Right forelimb (tissue), 1 donor: ENCODE measurements at places on chromosomes 3 and 15.

DNA sequence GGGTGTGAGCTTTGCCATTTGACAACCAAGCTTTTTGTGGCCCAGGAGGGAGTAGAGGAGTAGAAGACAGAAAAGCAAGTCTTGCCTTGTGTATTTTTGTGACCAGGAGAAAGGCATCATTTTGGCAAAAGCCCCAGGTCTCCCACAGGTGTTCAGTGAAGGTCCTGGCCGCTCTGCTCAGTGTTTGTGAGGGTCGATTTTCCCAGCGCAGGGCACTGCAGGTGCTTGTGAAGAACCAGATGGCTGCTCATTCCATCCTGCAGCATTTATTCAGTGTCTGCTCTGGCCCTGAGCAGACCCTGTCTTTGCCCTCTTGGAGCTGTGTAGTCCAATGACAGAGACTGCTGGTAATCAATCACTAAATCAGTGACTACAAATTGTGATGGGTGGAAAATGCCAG is 19.5 kb downstream of the TRAK1 start:
- DNase-seq, result no peak

DNA sequence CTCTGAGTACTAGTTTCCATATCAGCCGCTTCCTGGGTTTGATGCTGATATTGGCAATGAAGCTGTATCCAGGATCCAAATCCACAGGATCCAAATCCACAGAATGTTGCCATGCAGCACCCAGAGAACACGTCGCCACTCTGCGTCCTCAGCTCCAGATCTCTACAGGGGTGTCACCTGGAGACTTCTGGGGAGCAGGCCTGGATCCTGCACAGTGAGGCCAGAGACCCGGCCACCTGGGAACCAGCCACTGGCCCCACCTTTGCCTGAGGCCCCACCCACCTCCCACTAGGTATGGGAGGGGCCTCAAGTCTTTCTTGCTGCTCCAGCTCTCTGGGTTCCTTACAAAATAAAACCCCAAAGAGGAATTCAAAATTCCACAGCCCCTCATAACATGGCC is 123.9 kb downstream of the LRRK1 start:
- DNase-seq, result peak; percentile 11

DNA sequence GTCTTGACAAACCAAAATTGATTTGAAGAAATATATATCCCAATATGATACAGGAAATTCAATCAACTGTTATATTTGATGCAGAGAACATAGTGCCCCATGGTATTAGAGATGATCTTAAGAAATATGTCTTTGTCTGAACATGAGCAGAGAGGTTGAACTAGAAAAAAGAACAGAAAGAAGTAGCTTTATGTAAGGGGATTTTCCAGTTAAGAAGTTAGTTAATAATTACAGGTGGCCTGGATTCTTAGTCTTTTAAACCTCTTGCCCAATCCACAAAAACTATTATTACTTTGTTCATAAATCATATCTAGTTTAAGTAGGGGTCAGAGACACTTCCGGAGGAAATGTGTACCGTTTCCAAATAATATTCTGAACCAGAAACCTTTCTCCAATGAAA is 1186.7 kb upstream of the EPHA6 start:
- no peak for DNase-seq

GRCh38 chr3:170918715-170919114 is 10.3 kb upstream of the EIF5A2 start:
- no peak for DNase-seq

DNA sequence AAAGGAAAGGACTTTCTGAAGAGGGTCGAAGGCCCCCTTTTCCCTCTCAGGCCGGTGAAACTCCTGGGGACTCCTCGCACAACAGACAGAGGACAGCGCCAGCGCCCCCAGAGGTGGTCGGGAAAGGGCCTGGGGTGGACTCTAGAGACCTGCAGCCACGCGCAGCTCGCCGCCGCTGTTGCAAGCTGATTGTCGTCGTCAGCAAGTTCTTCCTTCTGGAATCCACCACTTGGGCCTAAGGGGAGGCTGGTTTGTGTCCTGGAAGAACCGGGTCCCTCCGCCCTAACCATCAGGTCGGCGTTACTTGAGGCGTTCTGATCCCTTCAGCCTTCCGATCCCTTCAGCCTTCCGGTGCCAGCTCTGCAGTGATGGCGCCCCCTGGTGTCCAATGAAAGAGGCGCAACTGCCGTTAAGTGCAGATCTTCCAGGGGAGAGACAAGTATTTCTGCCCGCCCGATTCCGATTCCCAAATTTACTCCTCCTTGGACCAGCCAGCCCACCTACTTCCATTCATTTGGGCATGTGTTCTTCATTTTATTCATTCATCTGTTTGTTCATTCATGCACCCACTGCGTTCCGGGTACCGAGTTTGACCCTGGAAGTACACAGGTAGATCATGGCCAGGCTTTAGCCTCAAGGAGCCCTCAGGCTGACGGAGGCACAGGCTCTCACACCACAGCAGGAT is 77.2 kb upstream of the SLC6A11 start:
- DNase-seq, result peak; percentile 77

- DNase-seq, result no peak
Observed at GRCh38 chr3:181879926-181880325, 168.2 kb downstream of the SOX2 start.

DNA sequence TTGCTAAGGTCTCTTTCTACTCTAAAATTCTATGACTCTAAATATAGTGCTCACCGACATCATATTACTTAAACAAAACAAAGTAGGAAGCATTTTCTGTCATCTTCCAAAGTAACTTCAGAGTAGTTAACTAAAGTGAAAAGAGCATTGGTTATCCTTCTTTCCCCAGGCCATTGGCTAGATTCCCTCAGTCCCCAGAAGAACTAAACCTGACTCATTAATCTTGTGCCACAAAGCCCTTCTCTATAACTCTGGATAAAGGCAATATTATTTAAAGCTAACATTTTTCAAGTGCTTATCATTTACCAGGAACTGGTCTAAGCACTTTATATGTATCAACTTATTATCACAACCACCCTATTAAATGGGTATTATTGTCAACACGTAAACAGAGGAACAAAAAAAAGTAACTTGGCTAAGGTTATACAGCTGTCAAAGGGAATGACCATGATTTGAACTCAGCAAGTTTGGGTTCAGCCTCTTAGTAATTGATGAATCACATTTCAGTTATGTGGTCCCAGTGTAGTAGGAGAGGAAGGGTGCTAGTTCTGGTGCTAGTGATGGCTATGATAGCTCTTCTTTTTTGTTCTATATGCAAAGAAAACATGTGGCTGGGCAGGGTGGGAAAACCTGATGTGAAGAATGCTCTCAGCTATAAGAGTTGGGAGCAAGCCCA is 304.9 kb downstream of the FGF12 start:
- no peak for DNase-seq

DNA sequence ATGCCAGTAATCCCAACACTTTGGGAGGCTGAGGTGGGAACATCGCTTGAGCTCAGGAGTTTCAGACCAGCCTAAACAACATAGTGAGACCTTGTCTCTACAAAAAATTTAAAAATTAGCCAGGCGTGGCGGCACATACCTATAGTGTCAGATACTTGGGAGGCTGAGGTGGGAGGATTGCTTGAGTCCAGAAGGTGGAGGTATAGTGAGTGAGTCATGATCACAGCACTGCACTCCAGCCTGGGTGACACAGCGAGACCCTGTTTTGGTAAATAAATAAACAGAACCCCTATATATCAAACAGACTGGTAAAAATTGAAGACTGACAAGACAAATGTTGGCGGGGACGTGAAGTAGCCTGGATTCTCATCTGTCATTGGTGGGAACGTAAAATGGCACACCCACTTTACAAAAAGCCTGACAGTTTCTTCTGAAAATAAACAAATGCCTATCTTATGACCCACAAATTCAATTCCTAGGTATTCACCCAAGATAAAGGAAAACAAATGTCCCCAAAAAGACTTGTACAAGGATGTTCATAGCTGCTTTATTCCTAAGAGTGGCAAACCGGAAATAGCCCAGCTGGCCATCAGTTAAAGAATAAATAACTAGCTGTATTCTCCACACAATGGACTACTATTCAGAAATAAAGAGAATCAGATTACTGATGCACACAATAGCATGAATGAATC is 47.0 kb upstream of the GK5 start:
- DNase-seq, result no peak

DNA sequence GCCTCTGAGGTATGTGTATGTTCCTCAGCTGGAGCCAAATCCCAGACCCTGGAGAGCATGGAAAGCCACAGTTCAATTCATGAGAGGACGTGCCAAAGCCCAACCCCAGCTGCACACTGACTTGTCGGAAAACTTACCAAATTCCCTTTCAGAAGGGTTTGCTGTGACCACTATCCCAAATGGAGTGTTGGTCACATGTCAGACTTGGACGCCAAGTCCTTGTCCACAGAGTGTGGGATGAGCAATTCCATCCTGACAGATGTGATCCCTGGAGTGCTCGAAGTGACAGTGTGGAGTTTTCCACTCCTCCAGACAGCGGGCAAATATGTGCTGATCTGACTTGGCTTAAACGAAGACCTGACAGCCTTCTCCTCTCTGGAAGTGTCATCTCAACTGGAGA is 71.2 kb downstream of the RORA start:
- peak; percentile 76 for DNase-seq

GRCh38 chr3:195080571-195081151 is 190.3 kb downstream of the XXYLT1 start:
- no peak for DNase-seq

- DNase-seq, result no peak
Observed at GRCh38 chr15:40329804-40330203, 6.3 kb downstream of the INAFM2 start.

GRCh38 chr3:154616298-154616697 is 186.3 kb upstream of the GPR149 start:
- no peak for DNase-seq

DNA sequence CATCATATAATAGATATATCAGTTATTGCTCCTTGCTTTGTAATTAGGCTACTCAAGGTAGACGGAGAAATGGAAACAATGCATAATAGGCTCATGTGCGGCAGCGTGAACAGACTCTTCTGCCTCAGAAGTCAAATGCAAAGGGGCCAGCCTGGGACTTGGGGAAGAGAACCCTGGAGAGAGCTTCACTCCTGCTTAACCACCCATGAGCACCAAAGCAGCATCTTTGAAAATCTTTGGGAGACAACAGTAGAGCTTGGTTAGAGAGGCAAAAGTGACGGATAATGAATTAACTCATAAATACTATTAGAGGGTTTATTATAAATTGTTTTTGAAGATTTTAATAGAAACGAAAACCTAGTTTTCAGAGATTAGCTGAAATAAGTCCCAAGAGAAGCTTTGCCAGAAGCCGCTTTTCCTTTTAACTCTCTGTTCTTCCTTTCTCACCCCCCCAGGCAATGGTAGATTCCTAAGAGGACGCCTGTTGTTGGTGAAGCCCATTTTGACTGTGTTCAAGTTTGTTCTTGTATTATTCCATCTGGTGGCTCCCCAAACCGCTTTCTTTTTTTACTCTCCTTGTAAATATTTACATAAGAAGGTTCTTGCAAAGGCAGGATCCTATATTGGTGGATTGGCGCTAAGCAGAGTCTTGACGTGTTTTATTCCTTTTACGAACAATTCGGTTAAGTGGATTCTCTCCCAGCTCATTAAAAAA is 196.0 kb upstream of the TPRG1 start:
- DNase-seq, result no peak

GRCh38 chr15:68031404-68031803 is 22.7 kb upstream of the PIAS1 start:
- DNase-seq, result no peak

DNA sequence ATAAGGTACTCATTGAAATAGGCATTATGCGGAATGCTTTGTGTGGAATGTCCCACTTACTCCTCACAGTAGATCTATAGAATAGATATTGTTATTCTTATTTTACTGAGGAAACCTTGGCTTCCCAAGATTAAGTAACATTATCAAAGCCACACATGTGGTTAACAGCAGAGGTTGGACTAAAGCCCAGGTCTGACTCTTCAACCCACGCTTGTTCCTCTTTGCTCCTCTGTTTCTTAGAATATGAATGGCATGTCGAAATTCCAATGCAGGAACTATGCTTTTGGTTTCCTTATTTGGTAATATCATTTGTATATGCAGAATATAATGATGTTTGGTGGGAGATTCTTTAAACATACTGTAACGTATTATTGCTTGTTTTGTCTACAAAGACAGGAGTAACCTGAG is 818.8 kb upstream of the LMCD1 start:
- DNase-seq, result no peak

DNA sequence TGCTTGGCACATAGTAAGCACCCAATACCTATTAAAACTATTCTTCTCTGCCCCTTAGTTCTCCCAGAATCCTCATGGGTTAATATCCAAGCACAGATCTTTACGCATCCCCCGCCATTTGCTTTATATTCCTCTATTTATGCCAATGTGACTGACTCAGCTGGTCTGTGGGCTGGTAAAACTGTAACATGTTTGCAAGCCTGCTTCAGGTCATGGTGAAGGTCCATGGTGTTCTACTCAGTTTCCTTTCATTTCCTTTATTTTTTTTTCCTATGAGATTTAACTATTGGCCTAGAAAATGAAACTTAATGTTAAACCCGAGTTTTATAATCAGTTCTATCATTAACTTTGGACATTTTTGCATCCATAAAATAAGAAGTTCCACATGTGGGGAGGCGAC is 47.0 kb downstream of the FRMD4B start:
- DNase-seq, result no peak

- no peak for DNase-seq
Observed at GRCh38 chr3:24141548-24141947, 196.5 kb downstream of the NR1D2 start.

DNA sequence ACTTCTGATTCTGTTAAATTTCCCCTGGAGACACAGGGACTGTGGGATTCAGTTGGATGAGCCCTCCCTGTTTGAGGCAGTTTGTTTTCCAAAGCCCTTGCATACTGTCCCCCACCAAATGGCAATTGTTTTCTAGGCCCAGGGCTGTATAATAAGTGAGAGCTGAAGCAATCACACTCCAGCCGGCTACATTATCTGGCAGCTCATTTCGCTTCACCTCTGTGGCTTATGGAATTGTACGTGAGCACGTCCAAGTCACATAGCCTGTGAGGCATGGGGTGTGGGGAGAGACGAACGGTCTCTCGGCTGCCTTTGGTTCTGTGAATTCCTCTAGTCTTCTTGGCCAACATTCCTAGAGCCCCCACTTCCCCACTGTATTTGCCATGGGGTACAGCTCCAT is 10.7 kb downstream of the RBP2 start:
- DNase-seq, result no peak

GRCh38 chr15:67199881-67200763 is 54.3 kb downstream of the AAGAB start:
- no peak for DNase-seq

GRCh38 chr3:40258555-40258954 is 51.0 kb upstream of the EIF1B start:
- no peak for DNase-seq

GRCh38 chr3:101384426-101384825 is 64.1 kb upstream of the IMPG2 start:
- DNase-seq, result no peak

DNA sequence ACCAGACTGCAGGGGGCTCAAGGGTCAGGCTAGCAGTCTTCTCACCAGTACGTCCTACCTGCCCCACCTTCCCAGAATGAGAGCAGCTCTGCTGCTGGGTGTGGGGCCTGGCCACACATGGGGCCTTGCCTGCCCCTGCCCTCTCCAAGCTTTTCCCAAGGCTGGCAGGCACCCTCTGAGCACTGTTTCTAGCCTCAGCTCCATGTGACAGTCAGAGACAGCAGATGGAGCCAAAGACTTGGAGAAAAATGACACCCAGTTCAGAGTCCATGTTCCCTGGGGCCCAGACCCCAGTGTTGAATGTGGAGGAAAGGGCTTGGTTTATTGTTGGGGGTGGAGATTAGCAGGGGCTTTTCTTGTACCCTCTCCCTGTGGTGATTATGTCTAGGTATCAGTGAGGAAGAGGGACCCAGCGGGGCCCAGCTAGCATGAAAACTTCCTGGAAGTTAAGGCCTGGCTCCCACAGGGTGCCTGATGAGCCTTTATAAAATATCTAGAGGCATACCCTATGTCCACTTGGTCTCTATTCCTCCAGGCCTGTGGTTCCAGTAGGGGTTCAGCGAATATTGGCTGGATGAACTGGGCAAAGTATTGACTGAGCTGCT is 153.8 kb downstream of the EEFSEC start:
- DNase-seq, result no peak
